ELR (cell line): ENCODE measurements at places on chromosomes 2 and 18.

DNA sequence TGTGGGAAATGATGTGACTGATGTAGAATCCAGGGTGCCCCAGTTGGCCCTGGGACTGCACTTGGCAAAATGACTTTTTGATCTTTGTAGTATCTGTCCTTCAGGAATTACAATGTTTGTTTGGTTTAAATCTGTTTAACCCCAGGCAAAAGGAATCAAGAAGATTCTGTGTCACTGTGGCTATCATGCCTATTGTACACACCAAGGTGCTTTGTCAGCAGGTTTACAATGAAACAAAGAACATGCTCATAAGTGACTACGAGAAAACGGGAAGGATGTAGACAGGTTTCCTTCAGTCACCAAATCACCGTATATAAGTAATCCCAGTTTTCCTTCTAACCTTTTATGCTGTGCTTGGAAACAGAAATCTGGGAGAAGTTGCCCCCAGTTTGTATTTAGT lies 109.5 kb downstream of the RTN4 start:
- DNase-seq: no peak

GRCh38 chr18:32714571-32715148 lies 58.2 kb downstream of the KLHL14 start:
- DNase-seq: peak; percentile 14

- DNase-seq: no peak
Observed at GRCh38 chr2:67848551-67849285, 214.1 kb downstream of the C1D start.

- DNase-seq: no peak
Observed at GRCh38 chr2:27551514-27551913, 31.3 kb upstream of the ZNF512 start.

DNA sequence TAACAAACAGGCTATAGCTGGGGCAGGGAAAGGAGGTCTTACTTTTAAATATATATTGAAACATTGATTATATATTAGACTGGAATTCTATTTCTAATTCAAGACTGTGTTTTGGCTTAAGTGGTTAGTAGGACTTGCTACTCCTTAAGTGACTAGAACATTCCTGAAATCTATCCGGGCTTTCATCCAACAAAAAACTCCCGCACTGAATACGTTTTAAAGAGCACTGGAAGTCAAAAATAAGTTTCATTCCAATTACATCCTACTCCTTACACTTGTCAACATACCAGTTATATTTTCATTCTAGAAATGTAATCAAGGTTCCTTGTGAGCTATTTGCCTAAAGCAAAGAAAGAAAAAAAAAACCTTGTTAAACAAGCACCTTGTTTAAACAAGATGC lies 204.6 kb downstream of the SP3 start:
- no peak for DNase-seq

GRCh38 chr2:152062125-152063091 lies 36.4 kb downstream of the CACNB4 start:
- DNase-seq: peak; percentile 30

- peak; percentile 62 for DNase-seq
Observed at GRCh38 chr18:55501982-55502710, 85.8 kb downstream of the TCF4 start.

DNA sequence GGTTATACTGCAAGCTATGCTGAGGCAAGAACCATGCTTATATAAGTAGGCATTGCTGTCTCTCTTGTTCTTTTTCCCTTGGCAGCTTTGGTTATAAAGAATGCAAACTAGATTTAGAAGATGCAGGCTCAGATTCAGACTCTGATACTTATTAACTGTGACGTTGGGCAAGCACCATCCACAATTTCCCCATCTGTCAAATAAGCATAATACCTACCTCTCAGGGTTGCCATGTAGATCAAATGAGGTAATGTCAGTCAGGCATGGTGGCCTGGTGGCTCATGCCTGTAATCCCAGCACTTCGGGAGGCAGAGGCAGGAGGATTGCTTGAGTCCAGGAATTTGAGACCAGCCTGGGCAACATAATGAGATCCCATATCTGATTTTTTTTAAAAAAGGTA lies 21.7 kb downstream of the ITGAV start:
- no peak for DNase-seq

DNA sequence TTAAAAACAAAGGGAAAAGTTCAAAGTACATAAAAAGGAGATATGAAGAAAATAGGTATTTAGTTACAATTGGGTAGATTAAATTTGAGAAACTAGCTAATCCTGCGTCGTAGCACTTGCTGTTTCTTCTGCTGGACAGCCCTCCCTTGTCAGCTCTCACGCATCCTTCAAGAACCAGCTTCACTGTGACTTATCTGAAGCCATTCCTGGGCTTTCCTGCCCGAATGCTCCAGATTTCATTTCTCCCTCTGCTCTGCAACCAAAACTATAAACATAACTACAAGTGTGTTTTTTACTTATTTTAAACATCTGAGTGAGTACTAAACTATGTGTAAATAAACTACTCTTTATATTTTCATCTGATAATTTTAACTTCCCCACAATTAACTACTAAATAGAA lies 149.2 kb downstream of the MTCL1 start:
- no peak for DNase-seq

DNA sequence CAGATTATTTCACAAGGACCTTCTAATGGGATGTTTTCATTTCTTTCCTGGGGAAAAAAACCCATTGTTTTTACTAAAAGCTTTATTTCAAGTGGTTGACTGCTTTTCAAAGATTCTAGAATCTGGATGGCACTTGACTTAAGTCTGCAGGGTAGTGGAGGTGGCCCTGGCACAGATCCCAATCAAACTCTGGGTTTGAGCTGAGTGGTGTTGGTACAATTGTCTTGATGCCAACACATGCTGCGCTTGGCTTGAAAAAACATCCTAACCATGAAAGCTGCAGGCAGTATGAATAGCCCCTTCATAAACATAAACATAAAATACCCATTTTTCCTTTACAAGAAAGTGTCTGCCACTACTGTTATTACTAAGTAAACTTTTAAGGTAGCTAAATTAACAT lies 3.6 kb downstream of the PAPOLG start:
- DNase-seq: no peak

DNA sequence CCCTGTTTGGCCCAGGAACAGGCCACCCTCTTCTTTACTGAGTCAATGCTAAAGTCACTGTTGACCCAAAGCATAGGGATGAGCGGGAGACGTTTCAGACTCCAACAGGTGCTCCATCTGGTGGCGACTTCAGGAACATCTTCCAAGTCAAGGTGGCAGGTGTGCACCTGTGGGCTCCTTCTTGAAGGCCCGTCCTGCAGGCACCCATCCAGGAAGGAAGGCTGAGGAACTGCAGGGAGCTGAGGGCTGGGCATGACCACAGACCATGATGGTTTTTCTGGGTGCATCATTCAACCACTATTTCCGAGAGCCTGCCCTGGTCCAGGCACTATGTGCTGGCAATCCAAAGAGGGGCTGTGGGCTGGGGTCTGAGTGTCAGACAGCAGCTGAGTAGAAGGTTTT lies 142.8 kb downstream of the NDUFA10 start:
- peak; percentile 30 for DNase-seq
